ENCODE measurements at places on chromosomes 2 and 18. TPM values are rescaled to one million over a fixed set of nuclear protein-coding genes. Genes with fewer than 3 reads are reported as not detected.

DNA sequence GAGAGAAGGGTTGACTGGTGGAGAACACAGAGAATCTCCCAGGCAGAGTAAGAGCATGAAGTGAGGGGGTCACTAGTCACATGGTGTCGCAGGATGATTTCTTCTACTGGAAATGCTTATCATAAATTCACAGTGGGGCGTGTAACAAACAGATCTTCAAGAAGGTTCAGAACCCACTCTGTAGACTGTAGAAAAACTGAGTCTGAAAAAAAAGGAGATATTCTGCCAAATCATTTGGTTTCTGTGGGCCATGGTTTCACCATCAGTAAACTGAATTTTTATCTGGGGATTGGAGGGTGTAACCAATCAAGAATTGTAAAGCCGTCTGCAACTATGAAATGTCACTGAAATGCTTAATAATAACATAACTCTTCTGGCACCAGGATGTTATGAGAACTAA is 15.0 kb downstream of the TPGS2 start:
- H3K4me1 ChIP-seq: peaks cover 27% of the 10 kb centered on the region
- H3K4me3 ChIP-seq: no peak overlapping the region
- no peak for DNase-seq

The FZD7 gene
- 74.4 TPM for total RNA-seq

- peaks cover 11% of the 10 kb centered on the region for H3K4me1 ChIP-seq
- no peak for DNase-seq
- H3K36me3 ChIP-seq: no peaks in the 10 kb centered on the region
Measured at GRCh38 chr2:217988840-217989204, 14.0 kb downstream of the TNS1 start.

DNA sequence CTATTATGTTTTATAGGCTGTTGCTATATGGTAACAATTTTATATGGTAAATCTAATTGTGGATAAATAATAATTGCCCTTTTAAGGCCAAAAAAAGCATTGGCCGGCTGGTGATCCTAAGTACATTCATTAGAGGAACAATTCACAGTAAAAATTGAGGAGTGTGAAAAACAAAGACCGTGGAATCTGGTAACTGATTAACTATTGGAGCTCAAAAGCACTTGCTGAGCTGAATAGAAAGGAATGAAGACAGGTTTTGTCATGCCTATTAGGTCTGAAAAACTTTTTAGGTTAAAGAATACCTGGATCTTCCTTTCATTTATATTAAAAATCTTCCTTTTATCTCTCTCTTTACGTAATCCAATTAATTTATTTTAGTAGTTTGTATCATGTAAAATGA is 18.5 kb upstream of the RBBP8 start:
- H3K27ac ChIP-seq: peak overlapping the region; percentile 97
- H3K36me3 ChIP-seq: peaks cover 11% of the 10 kb centered on the region
- H3K27me3 ChIP-seq: no peaks in the 10 kb centered on the region

DNA sequence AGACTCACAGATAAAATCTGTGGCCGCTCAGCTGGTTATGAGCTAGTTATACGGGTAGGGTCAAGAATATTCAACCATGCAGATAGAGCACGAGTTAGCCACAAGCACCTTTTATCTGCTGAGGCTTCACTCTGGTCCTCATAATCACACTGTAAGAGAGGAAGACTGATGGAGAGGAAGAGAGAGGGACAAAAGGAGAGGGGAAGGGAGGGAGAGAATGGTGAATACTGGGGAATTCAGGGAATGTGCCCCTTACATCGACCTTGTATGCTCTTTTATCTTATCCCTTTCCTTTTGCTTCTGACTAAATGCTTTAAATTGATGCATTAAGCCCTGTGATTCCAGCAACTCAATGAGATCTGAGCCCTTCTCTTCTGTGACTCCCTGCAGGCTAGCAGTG is 333.1 kb downstream of the DSEL start:
- no peaks in the 10 kb centered on the region for H3K4me1 ChIP-seq
- H3K4me3 ChIP-seq: no peak overlapping the region
- no peaks in the 10 kb centered on the region for H3K27me3 ChIP-seq
- no peaks in the 10 kb centered on the region for H3K36me3 ChIP-seq
- DNase-seq: no peak
- H3K27ac ChIP-seq: no peak overlapping the region

Data from progenitor cell of endocrine pancreas (in vitro differentiated cells).